ENCODE measurements at places on chromosomes 6 and 20. TPM values are rescaled to one million over a fixed set of nuclear protein-coding genes. Genes with fewer than 3 reads are reported as not detected.

- peaks cover 41% of the 10 kb centered on the region for H3K36me3 ChIP-seq
- no peak overlapping the region for H3K4me3 ChIP-seq
- no peak overlapping the region for H3K27ac ChIP-seq
- DNase-seq, result no peak
- no peaks in the 10 kb centered on the region for H3K27me3 ChIP-seq
These were observed 29.6 kb downstream of the RNASET2 start for GRCh38 chr6:166926748-166927147.

DNA sequence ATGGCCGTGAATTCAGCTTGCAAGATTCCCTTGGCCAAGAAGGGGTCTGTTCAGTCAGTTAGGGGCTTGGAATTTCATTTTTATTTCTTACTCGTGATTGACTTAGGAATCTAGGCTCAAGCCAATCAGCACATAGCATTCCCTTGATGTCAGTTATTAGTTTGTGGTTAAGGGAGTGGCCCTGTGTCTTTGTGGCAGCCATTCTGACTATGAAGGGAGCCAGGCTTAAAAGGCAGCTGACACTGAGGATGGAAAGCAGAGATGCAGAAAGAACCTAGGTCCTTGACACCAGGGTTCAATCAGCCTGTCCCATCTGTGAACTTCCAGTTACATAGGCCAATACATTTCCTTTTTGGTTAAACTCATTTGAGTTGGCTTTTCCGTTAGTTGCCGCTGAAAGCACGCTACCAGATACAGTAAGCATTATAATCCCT lies 48.1 kb downstream of the MCUR1 start:
- H3K27ac ChIP-seq, result no peak overlapping the region
- DNase-seq, result no peak
- no peaks in the 10 kb centered on the region for H3K27me3 ChIP-seq
- H3K4me3 ChIP-seq, result no peak overlapping the region

DNA sequence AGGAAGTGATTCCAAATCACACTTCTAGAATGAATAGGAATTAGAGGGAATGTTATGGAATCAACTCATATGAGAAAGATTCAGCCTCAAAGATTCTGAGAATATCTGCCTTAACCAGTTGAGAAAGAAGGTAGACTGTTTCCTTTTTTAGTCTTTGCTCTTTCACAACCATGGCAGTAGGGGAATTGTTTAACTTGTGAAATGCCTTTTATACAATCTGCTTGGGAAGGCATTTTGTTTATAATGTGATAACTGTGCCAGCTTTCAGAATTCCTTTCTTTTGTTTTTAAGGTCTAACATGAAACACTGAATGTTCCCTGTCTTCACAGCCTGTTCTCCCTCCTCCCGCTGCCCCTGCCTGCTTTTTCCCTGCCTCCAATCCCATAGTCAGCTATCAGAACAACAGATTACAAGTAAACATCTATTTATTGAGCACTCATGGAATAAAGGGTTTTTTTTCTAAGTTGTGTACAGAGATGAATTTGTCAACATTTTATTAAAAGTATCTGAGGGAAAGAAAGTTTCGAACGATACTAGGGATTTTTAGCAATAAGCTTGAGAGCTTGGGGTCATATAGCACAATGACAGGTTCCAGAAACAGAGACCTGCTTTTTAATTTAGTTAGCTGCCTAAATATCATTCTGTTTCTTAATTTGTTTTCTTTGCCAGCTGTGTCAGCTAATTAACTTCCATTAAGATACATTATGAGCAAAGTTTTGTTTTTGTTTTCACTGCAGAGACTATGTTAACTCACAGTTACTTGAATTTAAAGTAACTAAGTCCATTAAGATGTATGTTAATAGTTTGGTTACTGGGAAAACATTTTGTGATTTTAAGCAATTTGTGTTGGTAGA lies 28.3 kb upstream of the FBXO30 start:
- no peaks in the 10 kb centered on the region for H3K36me3 ChIP-seq
- no peaks in the 10 kb centered on the region for H3K4me1 ChIP-seq
- DNase-seq, result peak; percentile 24
- H3K27me3 ChIP-seq, result no peaks in the 10 kb centered on the region
- no peak overlapping the region for H3K4me3 ChIP-seq

DNA sequence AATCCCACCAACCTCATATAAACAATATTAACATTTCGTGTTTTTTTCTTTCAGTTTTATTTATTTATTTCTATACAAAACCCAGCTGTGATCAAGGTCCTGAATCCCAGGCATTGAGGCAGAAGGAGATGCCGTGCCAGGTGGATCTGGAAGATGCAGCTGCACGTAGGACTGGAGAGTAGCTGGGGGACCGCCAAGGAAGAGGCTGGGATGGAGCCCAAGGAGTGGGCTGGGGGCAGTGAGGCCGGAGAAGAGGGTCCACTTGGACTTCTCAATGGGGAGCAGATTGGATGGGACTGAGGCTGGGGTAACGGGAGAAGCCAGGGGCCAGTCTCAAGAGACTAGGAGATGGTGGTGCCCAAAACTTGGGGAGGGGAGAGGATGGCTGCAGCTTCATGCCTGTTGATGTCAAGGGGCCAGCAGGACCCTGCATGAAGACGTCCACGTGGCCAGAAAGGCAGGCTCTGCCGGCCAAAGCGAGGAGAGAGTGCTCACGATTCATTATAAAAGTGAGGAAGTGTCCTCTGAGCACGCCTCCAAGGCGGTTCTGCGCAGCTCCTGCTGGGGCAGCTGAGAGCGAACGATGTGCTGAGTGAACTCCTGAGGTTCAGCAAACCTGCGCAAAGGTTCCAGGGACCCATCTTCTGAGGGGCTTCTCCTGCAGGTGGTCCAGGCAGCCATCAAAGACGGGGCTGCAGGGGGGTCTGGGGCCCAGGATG lies 110.3 kb downstream of the BMP7 start:
- no peaks in the 10 kb centered on the region for H3K4me1 ChIP-seq
- no peak for DNase-seq
- H3K27ac ChIP-seq, result no peak overlapping the region
- H3K4me3 ChIP-seq, result no peak overlapping the region
- H3K27me3 ChIP-seq, result peaks cover 9% of the 10 kb centered on the region

- no peaks in the 10 kb centered on the region for H3K4me1 ChIP-seq
- H3K27ac ChIP-seq, result no peak overlapping the region
- H3K36me3 ChIP-seq, result no peaks in the 10 kb centered on the region
- DNase-seq, result no peak
- H3K27me3 ChIP-seq, result no peaks in the 10 kb centered on the region
These were observed 4.4 kb downstream of the CAPN11 start for GRCh38 chr6:44162876-44163625.

DNA sequence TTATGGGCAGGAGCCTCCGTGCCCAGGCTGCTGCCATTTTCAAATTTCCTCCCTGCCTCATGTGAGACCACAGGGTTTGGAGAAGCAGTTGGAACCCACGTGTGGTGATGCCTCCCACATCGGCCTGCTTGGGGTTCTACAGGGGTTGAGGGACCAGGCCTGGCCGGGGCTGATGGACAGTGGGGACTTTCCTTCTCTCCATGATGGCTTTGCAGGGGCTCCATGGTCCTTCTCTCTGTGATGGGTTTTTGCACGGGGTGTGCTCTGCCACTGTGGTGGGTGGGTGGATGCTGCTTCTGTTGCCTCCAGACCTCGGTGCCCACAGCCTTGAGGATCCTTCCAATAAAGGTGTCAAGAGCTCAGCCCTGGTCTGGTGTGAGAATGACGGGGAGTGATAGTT lies 54.4 kb downstream of the ADNP start:
- H3K36me3 ChIP-seq, result peaks cover 19% of the 10 kb centered on the region
- H3K27ac ChIP-seq, result no peak overlapping the region

DNA sequence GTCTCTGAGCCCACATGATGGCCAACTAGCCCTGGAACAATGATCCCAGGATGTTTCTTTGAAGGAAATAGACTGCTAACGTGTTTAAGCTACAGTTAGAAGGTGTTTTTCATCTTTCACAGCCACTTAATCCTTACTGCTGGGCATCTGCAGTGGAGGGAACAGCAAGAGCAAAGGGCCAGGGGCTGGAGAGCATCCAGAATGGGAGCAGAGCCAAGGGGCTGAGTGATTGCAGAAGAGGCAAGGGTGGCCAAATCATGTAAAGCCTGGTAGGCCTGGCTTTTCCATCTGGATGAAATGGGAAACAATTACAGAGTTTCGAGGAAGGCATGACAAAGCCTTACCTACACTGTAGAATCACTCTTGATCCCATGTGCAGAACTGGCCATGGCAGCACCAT lies 18.7 kb upstream of the LAMP5 start:
- DNase-seq, result no peak
- H3K4me1 ChIP-seq, result no peaks in the 10 kb centered on the region
- no peak overlapping the region for H3K27ac ChIP-seq
- no peak overlapping the region for H3K4me3 ChIP-seq
- no peaks in the 10 kb centered on the region for H3K27me3 ChIP-seq

DNA sequence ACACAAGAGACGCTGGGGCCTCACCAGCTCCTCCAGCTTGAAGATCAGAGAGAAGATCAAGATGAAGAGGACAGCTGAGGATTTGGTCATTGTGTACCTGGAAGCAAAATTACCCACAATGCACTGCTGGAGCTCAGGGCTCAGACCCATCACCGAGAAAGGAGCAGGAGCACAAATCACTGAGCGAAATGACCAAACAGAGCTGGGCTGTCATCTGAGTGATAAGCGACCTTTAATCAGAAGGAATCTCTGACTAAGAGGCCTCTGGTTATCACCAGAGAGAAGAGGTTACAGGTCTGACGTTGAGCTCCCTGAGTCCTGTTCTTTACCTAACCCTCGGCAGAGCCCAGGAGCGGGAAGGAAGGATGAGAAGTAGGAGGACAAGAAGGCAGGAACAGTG lies 47.5 kb upstream of the CDH22 start:
- peaks cover 60% of the 10 kb centered on the region for H3K4me1 ChIP-seq
- H3K27me3 ChIP-seq, result no peaks in the 10 kb centered on the region
- H3K36me3 ChIP-seq, result peaks cover 66% of the 10 kb centered on the region
- no peak overlapping the region for H3K4me3 ChIP-seq

GINS1 gene
- total RNA-seq, result 1.0 TPM

SLC52A3 gene
- 0.58 TPM for total RNA-seq

ADGRB3 gene
- 0.45 TPM for total RNA-seq

All from stomach (tissue), 19 donors.